ENCODE measurements at places on chromosomes 13 and 19. TPM values are rescaled to one million over a fixed set of nuclear protein-coding genes. Genes with fewer than 3 reads are reported as not detected.

- no peak for DNase-seq
Observed at GRCh38 chr19:34468409-34468808, 13.1 kb upstream of the WTIP start.

GRCh38 chr19:40241809-40242384 lies 15.4 kb upstream of the CCNP start:
- peak; percentile 27 for DNase-seq

DNA sequence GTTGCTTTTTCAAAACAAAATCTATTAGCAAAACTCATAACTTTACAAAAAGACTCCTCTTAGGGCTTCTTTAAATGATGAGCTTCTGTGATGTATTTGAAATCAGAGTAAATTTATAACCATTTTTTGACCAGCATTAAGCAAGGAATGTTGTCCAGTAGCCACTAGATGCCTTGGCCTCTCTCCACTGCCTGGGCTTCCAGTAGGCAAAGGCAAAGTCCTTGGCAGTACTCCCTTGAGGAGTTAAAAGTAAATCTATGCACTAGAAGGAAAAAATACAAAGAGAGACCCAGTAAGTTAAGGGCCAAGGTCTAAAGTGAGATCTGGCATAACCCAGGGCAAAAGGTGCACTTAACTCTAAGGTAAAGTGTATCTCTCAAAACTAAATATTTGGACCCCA lies 9.5 kb downstream of the SERPINE3 start:
- no peak for DNase-seq

Gene SIGLEC5
- 1.1 TPM for total RNA-seq

Data from mucosa of gallbladder (tissue), 1 donor.